ENCODE measurements at places on chromosomes 5 and 9.

GRCh38 chr9:20823051-20823450, 139.0 kb downstream of the FOCAD start:
- no peak for DNase-seq

DNA sequence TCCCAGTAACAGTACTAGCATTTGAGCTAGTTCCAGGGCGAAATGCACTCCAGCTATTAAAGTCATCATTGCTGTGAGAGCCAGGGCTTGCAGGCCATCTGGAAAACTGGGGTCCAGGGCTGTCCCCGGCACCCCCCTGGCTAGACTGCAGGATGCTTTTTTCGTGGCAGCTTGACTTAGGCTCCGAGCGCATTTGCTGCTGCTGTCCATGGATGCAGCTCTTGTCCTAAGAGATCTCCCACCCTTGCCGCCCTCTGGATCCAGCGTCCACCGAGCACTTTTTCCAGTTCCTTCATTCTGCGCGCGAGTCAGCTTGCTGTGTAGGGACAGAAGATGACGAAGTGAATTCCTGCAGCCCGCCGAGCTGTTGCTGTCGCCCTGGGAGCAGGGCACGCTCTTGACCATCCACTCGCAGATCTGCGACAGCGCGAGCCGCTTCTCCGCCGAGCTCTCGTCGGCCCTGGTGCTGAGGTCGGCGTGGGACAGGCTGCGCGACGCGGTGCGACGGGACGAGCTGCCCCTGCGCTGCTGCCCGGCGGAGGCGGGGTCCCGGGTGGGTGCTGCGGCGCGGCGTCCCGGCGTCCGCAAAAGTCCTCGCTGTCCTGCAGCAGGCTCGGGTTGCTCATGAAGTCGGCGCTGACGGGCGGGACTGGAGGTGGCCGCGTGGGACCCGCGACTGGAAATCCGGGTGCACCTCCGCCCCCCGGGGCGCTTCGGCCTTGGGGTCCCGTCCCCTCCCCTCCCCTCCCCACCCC, 30.7 kb downstream of the OR2V1 start:
- DNase-seq, result no peak

DNA sequence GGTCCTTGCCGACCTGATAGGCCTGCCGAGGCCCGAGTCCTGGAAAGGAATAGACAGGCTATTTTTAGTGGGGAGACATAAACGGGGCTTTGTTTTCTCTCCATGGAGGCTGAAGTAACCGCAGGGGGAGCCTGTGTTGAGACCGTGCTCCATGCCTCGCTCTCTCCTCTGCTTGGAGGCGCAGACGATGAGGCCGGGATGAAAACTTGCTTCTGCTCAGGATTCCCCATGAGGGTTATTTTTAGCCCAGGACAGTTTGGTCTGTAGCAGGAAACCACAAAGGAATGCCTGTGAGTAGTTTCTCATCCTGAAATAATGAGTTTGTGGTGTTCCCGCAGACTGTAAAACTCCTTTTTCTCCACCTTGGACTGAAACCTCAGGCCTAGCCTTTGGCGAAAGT, 81.9 kb upstream of the RARS1 start:
- DNase-seq, result no peak

GRCh38 chr9:100515578-100516494, 42.9 kb downstream of the TMEFF1 start:
- no peak for DNase-seq

DNA sequence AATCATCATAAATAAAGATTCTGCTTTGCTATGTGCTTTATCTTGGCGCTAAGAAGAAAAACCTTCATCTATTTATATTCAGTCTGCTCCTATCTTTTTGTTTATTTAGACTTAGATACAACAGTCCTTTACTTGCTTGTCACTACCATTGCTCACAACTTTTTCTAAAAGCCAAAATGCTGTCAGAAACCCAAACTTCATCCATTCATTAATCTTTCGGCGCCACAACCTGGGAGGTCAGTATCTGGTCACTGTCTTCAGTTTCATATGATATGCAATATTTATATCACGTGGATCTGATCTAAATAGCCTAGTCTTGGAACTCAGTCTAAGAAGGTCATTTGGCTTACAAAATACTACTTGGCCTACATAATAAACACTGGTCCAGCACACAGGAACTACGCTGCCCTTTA, 159.3 kb upstream of the TARS1 start:
- DNase-seq, result no peak

- no peak for DNase-seq
Measured at GRCh38 chr9:112705768-112706427, 12.0 kb downstream of the INIP start.

- DNase-seq, result no peak
Measured at GRCh38 chr9:112382501-112383364, 2.8 kb downstream of the HSDL2 start.

- DNase-seq, result no peak
Measured at GRCh38 chr9:13189362-13189761, 90.1 kb downstream of the MPDZ start.
